ENCODE measurements at places on chromosomes 13 and 19.

GRCh38 chr13:106497079-106497478 is 38.4 kb downstream of the EFNB2 start:
- no peak for DNase-seq

DNA sequence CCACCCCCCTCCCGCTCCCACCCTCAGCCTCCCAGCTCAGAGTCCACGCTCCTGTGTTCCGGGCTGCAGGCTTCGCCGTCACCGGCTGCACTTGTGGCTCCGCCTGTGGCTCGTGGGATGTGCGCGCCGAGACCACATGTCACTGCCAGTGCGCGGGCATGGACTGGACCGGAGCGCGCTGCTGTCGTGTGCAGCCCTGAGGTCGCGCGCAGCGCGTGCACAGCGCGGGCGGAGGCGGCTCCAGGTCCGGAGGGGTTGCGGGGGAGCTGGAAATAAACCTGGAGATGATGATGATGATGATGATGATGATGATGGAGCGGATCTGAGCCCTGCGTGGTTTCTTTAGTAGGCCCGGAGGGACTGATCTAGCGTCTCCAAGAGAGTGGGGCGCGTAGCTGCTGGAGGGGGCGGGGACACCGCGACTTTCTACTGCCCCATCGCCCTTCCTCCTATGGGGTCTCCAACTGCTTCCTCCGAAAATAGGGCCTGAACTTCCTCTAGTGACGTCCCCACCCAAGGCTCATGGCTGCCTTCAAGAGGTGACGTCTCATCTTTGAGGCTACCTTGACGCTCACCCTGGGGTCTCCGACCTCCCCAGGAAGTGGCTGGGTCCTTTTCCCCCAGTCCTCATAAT is 1.4 kb downstream of the RETN start:
- no peak for DNase-seq

- DNase-seq = peak; percentile 88
Observed at GRCh38 chr19:46786236-46787039, 2.0 kb downstream of the SLC1A5 start.

- peak; percentile 34 for DNase-seq
Observed at GRCh38 chr19:39083983-39084731, at the start of gene ACP7. ACP7 (plus strand) TSS chr19:39084368; CDS start chr19:39085270, 902 bp downstream.

DNA sequence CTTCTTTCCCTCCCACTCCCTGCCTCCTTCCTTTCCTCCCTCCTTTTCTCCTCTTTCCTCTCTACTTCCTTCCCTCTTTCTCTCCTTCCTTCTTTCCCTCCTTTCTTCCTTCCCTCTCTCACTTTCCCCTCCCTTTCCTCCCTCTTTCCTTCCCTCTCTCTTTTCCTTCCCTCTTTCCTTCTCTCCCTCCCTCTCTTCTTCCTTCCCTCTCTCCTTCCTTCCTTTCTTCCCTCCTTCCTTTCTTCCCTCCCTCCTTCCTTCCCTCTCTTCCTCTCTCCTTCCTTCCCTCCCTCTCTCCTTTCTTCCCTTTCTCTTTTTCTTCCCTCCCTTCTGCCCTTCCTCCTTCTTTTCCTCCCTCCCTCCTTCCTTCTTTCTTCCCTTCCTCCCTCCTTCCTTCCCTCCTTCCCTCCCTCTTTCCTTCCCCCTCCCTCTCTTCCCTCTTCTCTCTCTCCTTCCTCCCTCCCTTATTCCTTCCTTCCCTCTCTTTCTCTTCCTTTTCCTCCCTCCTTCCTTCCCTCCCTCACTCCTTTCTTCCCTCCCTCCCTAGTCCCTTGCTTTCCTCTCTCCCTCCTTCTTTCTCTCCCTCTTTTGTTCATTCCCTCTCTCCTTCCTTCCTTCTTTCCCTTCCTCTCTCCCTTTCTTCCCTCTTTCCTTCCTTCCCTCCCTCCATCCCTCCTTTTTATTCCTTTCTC is 443.9 kb downstream of the ZNF536 start:
- DNase-seq = no peak

- DNase-seq = no peak
Observed at GRCh38 chr13:31421756-31422155, 222.0 kb downstream of the B3GLCT start.

GRCh38 chr19:31317093-31317492 is 32.1 kb downstream of the TSHZ3 start:
- no peak for DNase-seq

DNA sequence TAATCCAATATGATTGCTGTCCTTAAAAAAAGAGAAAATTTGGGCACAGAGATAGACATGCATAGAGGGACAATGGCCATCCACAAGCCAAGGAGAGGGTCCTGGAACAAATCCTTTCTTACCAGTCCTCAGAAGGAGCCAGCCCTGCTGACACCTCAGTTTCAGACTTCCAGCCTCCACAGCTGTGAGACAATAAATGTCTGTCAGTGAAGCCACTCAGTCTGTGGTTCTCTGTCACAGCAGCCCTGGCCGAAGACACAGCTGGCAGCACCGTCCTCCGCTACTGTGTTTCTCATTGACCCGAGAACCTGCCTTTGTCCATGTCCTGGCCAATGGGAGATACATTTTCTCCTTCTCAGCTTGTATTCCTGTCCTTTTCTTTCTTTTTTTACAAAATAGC is 207.9 kb downstream of the TM9SF2 start:
- no peak for DNase-seq

DNA sequence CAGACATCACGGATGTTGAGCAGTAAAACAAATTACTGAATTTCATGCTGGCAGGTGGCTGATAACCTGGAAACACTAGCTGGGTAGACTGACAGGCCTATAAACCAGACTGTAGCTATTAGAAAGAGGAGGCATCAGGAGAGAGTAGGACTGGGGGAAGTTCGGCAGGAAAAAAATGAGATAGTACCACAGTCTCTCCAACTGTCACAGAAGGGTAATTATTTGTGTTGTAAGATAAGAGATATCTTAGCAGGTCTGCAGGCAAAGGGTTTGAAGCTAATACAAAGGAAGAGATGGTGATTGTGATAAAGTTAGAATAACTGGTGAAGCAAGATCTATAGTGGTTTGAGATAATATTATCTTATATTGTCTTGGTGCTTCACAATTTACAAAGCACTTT is 41.7 kb downstream of the MIPEP start:
- no peak for DNase-seq

DNA sequence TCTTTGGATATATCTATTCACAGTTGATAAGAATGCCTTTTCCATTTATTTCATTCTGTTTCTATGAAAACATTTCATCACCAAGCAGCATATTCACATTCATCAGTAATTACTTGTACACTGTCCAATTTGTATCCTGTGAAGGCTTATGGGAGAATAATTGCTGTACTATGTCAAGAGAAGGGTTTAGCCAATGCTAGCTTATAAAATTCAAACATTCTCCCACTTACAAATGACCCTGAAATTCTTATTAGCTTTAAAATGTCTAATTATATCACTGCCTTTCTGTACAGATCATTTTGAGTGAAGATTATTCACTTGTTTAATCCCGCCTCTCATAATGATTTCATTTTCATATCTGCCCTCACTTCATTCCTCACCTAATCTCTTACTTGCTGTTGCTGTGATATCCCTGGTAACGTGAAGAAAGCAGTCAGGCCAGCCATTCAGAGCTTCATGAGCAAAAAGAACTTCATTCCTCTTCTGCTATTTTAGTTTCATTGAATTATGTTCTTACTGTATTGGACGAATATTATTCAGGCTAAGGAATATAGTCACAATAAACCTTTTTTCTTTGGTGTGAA is 778.7 kb downstream of the OLFM4 start:
- DNase-seq = no peak

DNA sequence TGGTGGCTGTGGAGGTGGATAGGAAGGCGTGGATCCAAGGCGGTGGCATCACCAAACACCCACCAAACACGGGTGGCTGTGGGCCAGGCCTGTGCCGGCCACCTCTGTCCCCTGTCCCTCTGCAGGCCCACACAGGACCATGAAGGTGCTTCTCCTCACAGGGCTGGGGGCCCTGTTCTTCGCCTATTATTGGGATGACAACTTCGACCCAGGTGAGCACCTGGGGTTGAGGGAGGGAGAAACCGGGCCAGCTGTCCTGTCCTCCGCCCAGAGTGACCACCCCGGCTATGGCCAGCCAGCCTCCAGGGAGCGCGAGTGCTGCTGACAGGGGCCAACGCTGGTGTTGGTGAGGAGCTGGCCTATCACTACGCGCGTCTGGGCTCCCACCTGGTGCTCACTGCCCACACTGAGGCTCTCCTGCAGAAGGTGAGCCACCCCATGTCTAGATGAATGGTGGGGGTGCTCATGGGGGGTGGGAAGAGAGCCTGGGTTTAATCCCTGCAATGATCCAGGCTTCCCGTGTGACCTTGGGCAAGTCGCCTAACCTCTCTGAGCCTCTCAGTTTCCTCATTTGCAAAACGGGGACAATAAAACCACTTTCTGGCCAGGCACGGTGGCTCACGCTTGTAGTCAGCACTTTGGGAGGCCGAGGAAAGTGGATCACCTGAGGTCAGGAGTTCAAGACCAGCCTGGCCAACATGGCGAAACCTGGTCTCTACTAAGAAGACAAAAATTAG is 4.0 kb downstream of the HSD11B1L start:
- DNase-seq = no peak

- DNase-seq = no peak
Observed at GRCh38 chr19:4063369-4064148, 3.1 kb downstream of the ZBTB7A start.

- no peak for DNase-seq
Observed at GRCh38 chr13:110590577-110590976, 24.8 kb upstream of the NAXD start.

GRCh38 chr19:46015687-46016425 is 7.0 kb downstream of the PGLYRP1 start:
- DNase-seq = peak; percentile 59

DNA sequence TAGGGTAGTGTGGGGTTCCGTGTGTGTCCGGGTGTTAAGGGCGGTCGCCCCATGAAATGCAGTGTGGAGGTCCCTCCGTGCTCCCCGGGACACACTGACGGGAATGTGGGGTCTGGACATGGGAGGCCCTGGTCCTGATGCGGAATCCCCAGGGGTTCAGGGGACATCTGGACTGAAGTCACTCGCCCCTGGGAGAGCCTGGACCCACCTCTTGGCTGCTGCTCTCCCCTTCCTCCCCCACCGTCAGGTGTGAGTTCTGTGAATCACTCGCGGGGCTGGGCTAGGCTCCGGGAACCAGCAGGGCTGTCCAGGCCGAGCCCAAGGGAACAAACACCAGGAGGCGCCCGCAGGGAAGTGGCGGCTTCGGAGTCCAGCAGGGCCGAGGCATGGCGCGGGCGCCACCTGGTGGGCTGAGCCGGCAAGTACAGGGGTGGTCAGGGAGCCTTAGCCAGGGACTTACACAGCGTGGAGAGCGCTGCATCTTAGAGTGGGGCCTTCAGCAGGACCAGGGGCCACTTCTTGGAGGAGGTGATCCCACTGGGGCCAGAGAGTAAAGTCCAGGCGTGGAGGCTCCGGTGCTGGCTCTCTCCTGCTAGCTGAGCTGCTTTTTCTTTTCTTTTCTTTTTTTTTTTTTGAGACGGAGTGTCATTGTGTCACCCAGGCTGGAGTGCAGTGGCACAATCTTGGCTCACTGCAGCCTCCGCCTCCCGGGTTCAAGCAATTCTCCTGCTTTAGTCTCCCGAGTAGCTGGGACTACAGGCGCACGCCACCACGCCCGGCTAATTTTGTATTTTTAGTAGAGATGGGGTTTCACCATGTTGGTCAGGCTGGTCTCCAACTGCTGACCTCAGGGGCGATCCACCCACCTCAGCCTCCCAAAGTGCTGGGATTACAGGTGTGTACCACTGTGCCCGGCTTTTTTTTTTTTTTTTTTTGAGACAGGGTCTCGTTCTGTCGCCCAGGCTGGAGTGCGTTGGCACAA is 20.1 kb downstream of the WTIP start:
- DNase-seq = peak; percentile 96

GRCh38 chr19:38402623-38402966 is 298 bp upstream of the FAM98C start:
- DNase-seq = no peak

- DNase-seq = no peak
Observed at GRCh38 chr13:39670445-39670844, 15.0 kb downstream of the COG6 start.

GRCh38 chr13:38452656-38453055 is 103.0 kb downstream of the UFM1 start:
- DNase-seq = no peak

DNA sequence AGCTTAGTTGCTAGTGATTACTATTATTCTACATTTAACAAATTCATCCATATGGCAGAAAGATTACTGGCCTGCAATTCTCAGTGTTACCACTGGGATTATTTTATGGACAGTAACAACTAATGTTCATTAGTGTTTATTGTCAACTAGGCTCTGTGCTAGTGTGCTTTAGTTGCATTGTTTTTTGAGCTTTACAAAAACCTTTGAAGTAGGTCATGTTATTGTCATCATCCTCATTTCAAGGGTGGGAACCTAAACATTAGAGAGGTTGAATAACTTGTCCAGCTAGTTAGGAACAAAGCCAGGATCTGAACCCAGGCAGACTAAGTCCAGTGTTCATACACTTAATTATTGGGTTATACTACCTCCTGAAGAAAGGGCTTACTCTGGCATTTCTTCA is 27.8 kb upstream of the TDRD3 start:
- DNase-seq = no peak

DNA sequence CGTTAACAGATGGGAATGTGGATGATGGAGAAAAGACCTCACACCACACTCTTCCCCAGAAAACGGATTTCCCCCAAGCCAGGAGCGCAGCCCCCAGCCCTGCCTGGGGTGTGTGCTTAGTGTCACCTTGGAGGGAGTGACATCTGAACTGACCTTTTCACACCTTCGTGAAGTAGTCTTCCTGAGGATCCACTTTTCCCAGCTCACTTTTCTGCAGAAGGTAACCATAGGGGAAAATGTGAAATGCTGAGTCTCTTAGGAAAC is 26.2 kb downstream of the SIAH3 start:
- no peak for DNase-seq

- DNase-seq = no peak
Observed at GRCh38 chr13:94352057-94352456, 127.4 kb downstream of the DCT start.

DNA sequence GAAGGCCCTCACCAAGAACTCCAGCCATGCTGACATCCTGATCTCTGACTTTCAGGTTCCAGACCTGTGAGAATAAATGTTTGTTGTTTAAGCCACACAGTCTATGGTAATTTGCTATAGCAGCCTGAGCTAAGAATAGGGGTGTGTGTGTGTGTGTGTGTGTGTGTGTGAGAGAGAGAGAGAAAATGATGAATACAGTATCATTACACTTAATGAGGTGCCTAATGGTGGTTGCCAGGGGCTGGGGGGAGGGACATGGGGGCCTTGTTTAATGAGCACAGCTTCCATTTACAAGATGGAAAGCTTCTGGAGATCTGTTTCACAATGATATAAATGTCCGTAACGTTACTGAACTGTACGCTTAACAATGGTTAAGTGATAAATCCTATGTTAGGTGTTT is 53.8 kb upstream of the LATS2 start:
- no peak for DNase-seq
